ENCODE measurements at places on chromosomes 2 and 18.
A peak's percentile ranks its signal among the peaks of the same experiment; 100 is the strongest.

DNA sequence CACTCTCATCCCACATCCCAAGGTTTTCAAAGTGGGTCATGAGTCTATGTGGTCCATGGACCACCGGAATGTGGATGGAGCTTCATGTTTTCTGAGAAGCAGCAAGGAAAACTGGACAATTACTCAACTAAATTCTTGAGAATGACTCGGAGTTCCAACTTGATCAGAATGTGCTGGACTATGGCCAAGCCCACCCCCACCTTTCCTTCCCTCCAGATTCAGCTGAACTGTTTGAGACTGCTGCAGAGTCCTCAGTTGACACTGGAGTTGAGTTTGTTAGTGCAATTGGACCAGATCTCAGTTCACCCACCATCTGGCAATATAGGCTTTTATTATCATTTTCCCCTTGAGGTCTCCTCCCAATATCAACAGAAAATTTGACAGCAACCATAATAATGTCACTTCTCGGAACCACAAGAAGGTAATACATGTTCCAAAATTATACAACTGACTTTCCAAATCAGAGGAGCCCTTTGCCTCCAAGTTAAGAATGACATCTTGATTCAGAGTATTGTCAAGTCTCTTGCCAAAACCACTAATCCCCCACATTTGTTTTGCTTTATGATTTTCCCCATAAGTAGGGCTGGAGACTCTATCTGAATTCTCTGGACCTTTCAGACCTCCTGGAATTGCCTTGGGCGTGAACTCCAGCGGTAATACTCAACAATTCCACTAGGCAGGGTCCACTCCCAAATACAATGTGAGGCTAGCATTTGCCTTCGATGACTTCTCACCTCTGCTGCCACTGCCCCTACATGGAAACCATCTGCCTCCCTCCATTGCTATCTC, 8.8 kb downstream of the COL4A4 start:
- no peak for DNase-seq

DNA sequence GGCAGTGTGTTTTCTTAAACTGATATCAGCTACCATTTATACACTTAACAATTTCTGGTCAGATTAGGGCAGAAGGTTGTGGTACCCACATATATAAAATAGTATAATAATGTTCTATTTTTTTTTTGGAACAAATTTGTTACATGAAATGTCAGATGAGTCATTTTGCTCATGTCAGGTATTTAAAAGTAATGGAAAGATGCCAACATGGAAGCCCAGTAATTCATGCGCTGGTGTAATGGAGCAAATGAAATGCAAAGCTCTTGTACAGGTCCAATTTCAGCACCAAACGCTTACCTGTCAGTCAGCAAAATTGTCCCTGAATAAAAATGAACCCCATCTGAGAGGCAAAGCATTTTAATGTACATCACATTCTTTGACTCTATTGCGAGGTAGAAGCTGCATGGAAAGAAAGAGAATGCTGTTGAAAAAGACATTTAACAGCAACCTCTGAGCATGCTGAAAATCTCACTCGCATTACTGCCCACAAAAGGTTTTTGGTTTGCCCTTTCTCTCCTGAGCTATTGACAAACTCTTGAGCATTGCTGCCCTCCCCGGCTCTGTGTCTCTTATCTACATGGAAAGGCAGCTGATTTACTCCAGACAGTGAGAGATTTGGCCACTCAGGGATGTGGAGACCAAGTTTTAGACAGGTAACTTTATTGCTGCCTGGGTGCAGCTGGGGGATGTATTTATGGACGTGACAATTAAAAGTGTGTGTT, 217.5 kb downstream of the CAMKMT start:
- DNase-seq = no peak

- no peak for DNase-seq
Observed at GRCh38 chr2:22020091-22020742, 896.4 kb downstream of the TDRD15 start.

DNA sequence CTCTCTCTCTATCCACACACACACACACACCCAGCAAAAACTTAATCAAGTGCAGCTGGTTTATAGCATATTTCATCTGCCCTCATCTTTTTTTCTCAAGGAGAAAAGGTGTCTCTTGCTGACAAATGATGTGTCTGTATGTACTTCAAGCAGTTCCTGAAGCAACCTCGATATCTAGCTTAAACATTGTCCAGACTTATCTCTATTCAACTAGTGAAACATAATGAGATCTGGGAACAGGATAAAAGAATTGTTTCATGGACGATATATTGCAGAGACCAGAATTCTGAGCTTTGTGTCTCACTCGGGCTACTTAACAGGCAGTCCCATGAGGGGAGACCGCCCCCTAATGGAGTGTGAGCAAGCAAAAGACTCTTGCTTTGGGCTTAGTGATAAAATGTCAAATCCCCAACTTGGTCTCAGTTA, 929.2 kb upstream of the SOX11 start:
- peak; percentile 0 for DNase-seq

- DNase-seq = no peak
Observed at GRCh38 chr2:34848691-34849090, 1249.6 kb upstream of the FAM98A start.

GRCh38 chr2:2868085-2868484, 509.5 kb downstream of the EIPR1 start:
- DNase-seq = no peak

DNA sequence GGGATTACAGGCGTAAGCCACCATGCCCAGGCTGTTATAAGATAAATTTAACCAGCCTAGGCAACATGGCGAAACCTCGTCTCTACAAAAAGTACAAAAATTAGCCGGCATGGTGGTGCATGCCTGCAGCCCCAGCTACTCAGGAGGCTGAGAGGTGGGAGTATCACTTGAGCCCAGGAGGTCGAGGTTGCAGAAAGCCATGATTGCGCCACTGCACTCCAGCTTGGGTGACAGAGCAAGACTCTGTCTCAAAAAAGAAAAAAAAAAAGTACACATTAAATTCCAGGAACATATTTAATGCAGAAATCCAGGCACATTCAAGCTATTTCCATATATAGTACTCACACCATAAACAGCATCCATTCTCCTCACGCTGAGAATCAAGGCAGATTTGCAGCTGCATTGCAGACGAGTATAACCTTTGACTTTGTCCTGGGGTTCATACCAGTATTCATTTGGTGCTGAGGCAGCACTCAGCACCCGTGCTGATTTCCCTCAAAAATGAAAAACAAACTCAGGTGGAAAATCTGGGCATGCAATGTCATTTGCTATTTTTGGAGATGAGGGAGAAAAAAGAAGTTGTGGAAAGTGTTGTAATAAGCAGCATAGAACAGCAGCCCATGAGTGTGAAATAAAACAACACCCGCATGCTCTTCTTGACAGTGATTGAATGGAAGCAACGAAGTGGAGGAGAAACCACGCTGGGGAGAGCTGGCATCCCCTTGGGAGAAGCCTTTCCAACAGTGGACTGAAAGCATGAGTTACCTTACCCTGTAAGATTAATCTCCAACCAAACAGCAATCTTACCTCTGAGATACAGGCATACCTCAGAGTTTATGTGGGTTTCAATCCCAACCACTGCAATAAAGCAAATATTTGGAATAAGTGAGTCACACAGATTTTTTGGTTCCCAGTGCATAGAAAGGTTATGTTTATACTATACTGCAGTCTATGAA, 46.8 kb upstream of the ANXA4 start:
- DNase-seq = no peak

- no peak for DNase-seq
Observed at GRCh38 chr2:189083106-189083505, 96.5 kb downstream of the COL5A2 start.

DNA sequence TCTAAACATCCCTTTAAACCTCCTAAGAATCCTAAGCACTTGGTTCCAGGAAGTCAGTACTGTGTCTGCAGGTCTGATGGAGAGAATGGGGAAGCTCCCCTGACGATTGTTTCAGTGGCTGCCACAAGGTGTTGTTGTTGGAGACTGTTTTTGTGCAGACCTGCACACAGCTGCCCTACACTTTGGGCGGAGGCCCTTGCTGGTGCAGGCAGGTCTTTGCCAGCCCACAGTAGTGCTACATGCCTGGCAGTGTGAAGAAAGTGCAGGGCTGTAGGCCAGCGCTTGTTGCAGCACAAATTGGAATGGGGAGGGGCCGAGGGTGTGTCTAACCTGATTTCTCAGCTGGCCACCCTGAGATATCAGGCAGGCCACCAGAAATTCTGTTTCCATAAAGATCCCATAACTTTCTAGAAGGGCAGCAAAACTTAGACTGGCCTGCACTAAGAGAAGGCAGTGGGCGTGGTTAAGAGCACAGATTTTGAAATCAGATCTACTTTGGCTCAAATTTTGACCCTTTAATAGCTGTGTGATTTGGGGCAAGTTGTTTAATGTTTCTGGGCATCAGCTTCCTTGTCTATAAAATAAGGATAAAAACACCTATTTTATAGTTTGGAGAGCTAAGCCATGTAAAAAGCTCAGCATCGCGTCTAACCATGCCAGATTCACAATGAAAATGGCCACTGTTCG, 83.7 kb upstream of the SLC1A4 start:
- no peak for DNase-seq

DNA sequence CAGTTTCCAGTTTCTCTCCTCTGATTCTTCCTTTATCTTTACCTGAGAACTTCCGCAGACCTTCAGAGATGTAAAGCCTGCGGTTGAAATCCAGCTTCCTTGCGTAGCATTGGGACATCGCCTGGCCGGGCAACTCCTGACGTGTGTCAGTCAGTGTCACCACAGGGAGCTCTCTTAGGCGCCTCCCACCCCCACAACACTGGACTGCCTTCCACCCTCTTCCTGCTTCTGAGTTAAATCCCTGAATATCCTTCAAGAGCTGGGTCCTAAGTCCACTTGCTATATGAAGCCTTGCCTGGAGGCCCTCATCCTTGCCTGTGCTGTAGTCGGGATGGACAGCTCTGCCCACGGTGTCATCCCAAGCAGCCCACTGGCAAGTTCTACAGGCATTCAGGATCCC, 179.4 kb downstream of the SEPTIN10 start:
- DNase-seq = no peak

- no peak for DNase-seq
Observed at GRCh38 chr2:125424266-125424785, 1231.6 kb upstream of the GYPC start.

- DNase-seq = no peak
Observed at GRCh38 chr2:84209941-84210340, 249.1 kb downstream of the SUCLG1 start.

GRCh38 chr2:142190805-142191204, 60.0 kb upstream of the LRP1B start:
- DNase-seq = no peak

- DNase-seq = no peak
Observed at GRCh38 chr2:208077276-208077675, 47.0 kb downstream of the CRYGD start.

DNA sequence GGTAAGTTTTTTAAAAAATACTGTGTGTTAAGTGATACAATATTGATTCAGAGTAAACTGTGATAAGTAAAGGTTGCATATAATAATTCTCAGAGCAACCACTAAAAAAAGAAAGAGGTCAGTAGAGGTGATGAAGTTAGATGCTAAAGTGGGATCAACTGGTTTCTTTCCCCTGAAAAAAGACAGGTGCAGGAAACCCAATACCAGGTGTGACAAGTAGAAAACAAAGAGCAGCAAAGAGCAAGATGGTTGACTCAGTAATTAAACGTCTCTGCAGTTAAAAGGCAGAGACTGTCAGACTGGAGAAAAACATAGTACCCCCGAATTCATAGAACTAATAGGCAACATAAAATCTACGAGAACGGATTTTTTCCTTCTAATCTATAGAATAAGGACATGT, 128.3 kb downstream of the ATP9B start:
- no peak for DNase-seq

DNA sequence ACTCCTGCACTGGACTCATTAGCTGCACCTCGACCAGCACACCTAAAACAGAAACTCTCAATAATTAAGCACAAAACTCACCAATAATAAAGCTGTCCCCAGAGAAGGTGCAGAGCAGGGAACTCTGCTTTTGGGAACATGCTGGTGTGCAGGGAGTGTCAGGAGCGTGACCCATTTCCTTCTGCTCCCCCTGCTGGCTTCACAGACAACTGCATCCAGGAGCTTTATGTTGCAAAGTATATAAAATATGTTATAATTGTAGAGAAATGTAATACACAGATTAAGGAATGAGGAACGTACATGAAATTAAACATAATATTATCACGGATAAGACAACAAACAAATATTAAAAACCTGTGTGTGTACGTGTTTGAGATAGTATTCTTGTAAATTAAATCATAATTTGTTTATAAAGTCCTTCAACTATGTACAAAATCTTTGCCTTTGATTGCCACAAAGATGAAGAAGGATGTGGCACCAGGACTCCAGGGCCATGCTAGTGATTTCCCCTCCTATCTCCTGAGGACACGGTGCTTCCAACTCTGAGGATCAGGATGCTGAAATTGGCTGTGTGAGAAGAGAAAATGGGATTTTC, 68.6 kb upstream of the MAL start:
- peak; percentile 12 for DNase-seq

- DNase-seq = no peak
Observed at GRCh38 chr2:225104971-225105370, 62.7 kb upstream of the DOCK10 start.

DNA sequence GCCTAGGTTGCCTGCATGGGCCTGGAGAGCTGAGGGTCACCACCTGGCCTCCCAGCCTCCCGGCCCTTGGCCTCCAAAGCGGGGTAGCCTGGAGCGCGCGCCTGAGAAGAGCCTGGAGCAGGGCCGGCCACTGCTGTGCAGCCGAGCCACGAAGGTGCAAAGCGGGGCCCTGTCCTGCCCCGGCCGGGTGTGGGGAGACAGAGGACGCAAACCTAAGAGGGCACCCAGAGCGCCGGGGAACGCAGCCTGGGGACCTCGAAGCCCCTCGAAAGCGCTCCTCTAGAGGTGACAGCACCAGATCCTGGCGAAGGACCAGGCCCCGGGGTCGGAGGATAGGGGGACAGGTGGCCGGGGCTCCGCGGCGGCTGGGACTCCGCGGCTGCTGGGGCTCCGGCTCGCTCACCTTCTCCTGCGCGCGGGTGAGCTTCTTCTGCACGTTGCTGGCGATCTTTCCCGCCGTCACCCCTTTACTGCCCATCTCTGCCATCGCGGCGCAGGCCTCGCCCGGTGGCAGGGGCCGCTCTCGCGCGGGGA, 430 bp downstream of the BIN1 start:
- no peak for DNase-seq

DNA sequence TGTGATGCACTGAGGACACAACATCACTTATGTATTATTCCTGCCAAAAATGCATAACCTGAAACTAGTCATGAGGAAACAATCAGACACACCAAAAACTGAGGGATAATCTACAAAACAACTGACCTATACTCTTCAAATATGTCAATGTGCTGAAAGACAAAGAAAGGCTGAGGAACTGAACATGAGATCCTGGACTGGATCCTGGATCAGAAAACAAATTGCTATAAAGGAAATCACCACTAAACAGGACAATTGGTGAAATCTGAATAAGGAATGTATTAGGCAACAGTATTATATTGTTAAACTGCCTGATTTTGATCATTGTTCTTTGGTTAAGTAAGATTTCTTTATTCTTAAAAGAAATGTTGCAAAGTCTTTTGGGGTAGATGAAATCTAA, 28.8 kb downstream of the CUL3 start:
- DNase-seq = no peak

DNA sequence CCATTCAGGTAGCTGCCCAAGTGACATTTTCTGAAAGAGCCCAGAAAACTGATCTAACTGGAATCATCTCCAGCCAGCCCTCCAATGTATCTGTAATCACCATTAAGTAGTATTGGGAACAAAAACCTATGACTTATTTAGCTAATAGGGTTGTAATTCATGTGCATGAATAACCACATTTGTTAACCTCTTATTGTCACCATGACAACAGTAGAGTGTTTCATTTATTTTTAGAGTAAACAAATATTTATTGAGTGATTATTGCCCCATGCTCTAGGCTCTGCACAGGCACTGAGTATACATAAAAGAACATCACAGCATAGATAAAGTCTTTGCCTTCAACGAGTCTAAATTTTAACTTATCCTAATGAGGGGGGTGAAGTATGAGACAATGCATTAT, 265.4 kb upstream of the UBE2E3 start:
- DNase-seq = no peak

Measured in stimulated activated CD4-positive, alpha-beta T cell treated with anti-CD3 and anti-CD28 coated beads, TNF-alpha, amount 100 ng/mL, for 24 hours (primary cell).